ENCODE measurements at places on chromosomes 13 and 19.

- DNase-seq, result no peak
Observed at GRCh38 chr19:1018932-1019615, 1.8 kb downstream of the TMEM259 start.

DNA sequence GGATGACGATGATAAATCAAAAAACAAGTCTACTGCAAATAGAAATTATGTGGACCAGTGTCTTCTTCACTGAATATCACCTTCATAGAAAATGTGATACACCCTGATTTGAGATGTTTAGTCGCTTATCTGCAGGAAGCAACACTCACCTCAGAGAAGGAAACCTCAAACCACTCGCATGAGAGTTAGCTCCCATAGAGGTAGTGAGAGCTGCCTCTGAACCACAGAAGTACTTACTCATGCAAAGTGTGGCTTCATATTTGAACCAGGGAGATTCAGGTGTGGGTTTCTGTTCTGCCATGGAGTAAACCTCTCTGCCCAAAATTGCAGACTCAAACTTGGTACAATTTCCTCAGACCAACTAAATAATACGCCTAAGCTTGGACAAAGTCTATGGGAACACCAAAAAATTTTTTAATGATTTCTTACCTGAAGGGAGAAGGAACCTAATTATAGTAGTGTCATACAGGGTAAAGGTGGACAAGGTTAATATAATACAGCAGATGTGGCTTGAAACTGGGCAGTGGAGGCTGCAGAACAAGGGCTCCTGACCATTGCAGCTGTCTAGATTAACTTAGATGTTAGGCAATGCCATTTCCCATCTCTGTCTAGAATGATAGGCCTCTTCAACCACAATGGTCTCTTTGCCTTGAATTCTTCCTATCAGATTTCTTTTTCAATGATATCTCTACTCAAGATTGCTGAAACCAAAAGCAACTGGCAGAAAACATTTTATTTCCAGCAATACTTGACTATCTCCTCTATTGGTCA lies 29.6 kb upstream of the RCBTB2 start:
- peak; percentile 38 for DNase-seq

GRCh38 chr13:79767126-79767525 lies 286.2 kb downstream of the NDFIP2 start:
- no peak for DNase-seq

DNA sequence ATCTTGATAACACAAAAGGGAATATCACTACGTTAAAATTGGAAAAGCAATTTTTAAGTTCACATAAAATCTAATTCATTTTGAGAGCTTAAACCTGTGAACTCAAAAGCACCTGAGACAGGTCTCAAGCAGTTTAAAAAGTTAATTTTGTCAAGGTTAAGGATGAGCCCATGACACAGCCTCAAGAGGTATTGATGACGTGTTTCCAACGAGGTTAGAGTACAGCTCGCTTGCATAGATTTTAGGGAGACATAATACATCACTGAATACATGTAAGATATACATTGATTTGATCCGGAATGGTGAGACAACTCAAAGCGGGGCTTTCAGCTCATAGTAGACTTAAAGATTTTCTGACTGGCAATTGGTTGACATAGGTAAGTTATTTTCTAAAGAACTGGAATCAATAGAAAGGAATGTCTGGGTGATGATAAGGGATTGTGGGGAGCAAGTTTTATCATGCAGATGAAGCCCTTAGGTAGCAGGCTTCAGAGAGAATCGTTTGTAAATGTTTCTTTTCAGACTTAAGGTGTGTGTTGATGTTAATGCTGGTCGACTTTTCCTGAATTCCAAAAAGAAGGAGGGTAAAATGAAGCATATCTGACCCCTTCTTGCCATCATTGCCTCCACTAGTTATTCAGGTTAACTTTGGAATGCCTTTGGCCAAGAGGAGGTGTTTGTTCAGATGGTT lies 2890.6 kb downstream of the PCDH9 start:
- DNase-seq, result no peak

DNA sequence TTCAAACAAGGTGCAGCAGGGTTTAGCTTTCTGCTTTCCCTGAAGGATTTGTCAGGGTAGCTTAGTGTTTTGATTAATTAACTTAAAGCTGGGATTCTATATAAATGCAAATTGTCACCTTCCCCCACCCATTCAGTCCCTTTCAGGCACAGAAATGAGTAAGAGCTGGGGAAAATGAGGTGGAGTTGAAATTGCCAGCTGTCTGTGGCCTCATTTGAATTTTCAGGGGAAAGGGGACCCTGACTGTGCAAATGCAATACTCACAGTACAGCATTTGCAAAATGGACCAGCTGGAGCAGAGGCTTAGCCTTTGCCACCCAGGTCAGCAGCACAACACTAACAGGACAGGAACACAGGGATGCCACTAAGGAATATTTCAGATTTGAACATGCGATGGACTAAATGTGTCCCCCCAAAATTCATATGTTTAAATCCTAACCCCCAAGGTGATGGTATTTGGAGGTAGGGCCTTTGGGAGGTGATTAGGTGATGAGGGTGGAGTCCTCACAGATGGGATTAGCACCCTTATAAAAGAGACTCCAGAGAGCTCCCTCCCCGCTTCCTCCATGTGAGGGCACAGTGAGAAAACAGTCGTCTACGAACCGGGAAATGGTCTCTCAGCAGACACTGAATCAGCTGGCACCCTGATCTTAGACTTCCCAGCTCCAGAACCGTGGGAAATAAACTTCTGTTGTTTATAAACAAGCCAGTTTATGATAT lies 59.5 kb upstream of the CYSLTR2 start:
- no peak for DNase-seq

DNA sequence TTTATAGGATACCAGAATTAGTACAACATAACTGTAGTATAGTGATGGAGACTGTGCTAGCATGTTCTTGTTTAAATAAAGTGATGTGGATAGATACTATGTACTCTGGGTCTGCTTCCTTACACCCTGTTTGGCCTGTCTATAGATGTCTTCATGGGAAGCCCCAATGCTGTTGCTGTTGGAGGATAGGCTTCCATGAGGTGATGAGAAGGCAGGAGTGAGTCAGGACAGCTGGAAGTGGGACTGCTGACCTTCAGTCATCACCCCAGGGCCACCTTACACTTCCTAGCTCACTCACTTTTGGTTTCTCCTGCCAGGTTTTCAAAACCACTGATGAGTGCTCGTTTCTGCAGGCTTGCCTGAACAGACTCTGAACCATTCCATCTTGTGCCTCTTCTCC lies 4.2 kb downstream of the KCTD4 start:
- DNase-seq, result no peak

DNA sequence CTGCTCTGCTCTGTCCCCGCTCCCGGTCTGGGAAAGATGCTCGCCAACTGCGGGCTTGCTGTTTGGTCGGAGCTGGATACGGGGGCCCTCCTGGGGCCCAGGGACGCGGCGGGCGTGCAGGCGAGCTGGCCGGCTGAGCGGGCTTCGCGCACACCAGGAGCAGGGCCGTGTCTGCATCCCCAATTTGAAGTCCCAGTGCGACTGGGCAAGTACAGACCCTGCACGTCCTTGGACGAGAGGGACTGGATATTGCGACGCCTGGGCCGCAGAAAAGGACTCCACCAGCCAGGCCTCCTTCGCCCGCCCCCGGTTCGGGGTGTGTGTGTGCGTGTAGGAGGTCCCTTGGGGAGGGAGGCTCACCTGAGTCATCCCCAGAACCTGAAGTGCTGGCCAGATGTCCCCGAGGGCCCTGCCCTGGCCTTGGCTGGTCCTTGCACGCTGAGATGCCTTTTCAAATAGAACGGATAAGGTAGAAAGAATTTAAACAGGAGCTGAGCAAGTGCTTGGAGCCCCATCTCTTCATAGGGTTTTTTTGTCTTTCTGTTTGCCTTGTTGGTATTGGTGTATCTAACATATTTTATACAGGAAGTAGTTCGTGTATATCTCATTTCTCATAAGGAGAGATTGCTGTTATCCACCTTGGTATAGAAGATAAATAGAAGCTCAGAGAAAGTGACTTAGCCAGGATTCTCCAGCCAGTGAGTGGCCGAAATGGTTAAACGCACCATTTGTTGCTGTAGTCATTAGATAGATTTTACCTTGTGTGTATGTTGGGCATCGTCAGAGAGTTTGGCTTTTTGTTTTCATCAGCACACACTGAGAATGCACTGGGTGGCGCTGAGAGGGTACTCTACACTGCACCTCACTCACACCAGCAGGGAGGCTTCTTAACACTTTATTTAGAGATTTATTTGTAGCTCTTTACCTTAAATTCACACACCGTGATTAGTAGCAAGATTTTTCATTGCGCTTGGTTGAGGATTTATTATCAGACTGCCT lies 1.1 kb downstream of the NAXD start:
- DNase-seq, result peak; percentile 28

DNA sequence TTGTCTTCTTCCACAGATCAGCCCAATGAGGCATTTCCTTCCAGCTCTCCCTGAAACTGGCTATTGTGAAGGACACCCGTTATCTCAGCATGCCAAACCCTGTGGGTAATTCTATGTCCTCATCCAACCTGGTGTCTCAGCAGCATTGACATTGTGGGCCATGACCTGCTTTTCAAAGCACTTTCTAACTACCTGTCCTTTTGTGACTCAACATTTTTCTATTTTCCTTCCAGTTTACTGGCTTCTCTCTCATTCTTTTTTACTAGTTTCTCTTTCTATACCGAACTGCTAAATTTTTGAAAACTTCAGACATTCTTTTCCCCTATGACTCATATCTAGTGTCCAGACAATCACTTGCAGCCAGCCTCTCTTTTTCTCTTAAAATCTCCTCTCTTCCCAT lies 136.4 kb upstream of the HTR2A start:
- DNase-seq, result no peak

DNA sequence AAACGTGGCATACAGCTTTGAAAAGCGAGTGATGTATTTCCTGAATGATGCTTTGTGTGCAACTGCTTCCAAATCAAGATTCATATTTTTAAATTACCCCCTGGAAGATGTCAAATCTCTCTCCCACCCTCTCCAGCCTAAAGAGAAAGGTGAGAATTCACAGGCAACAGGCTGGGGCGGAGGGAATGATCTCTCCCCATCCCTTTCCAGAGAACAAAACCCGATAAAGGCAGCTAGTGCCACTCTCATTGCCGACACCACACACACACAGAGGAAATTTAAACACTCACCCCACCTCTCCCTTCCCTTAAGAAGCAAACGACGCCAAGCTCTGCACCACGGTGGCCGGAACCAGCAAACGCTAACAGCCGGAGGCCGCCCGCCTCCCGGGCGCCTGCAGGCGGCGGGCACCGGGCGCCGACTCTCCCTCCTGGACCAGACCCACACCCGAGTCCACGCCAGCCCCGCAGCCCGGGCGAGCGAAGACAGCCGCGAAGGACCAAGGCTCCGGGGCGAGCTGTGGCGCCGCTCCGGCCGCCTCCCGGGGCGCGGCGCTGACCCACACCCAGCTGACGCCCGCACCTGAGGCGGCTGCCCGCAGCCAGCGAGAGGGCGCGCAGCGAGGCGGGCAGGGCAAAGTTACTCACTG lies 477 bp downstream of the LNX2 start:
- DNase-seq, result no peak

- no peak for DNase-seq
Observed at GRCh38 chr13:37586164-37586563, 12.4 kb downstream of the POSTN start.

DNA sequence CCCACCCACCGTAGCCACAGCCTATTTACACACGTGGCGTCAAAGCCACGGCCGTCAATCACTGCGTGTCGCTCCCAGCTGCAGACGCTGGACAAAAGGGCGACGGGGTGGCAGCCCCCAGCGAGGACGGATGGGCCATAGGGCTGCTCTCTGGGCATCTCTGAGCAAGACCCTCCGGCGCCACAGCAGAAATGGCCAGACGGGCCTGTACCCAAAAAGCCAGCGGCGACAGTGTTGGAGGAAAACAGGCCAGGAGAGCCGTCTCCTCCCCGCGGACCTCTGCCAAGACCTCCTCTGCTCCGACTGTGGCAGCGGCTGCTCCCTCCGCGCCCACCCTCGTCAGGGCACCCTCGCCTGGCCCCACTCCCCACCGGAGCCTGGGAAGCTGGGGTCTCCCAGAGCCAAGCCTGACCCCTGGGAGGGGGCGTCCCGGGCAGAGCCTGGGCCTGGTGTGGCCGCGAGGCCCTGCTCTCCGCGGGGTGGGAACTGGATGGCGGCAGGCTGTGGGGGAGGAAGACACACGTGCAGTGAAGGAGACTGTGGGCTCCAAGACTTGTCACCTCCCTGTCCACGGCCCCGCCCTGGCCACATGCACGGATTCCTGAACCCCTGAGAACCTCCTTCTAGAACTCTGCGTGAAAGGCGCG lies 2.7 kb downstream of the C2CD4C start:
- no peak for DNase-seq

DNA sequence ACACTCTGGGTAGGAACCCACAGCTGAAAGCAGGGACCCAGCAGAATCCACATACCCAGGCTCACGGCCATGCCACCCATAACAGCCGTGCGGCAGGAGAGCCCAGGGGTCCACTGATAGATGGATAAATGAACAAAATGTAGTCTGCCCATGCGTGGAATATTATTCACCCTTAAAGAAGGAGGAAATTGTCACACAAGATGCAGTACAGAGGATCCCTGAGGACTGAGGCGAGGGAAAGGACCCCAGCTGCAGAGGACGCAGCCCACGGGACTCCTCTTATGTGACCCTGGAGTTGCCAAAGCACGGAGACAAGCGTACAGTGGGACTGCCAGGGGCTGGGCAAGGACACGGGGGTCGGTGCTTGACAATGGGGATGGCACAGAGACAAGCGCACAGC lies 10.7 kb downstream of the GRTP1 start:
- DNase-seq, result no peak
